ENCODE measurements at places on chromosomes 1 and 21.

DNA sequence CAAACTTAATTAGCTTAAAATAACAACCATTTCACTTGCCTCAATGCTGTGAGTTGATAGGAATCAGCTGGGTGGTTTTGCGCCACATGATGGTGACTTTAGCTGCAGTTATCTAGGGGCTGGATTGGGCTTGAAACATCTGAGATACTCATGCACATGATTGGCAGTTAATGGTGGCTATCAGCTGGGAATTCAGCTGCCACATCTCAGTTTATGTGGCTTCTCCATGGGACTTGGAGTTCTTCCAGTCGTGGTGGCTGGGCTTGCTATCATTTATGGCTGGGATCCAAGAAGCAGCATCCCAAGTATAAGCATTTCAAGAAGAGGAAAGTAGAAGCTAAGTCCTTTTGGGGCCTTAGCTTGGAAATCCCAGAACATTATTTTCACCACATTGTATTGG lies 36.4 kb downstream of the PDC start:
- DNase-seq: no peak

DNA sequence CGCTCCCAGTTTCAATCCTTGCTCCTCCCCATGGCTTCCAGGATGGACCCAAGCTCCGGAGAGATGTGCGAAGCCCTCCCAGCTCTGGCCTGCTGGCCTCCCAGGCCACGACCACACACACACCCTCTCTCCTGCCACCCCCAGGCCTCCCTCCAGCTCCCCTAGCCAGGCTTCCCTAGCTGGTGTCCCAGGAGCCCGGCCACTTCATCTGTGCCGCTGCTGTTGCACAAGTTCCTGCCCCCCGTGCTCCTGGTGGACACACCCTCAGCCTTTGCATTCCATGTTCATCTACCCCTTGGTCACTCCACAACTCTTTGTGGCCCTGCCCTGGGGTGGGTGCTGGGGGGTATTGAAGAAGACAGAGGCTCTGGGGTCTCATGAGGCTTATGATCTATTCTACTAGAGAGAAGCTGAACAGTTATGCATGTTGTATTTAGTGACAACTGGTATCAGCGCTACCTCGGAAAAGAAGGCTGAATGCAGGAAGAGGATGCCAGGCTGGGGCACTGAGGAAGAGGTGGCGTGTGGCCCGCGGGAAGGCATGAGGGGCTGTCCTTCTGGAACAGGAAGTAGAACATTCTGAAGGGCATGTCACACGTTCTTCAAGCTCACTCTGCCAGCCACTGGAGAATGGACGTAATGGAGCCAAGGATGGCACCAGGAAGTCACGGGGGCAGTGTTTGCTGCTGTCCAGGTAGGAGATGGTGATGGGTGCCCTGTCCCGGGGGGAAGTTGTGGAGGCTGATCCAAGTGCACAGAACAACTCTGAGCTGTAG lies 172.4 kb downstream of the PSMG1 start:
- no peak for DNase-seq

GRCh38 chr1:59005491-59006288 lies 221.8 kb upstream of the JUN start:
- no peak for DNase-seq

GRCh38 chr1:228332797-228333738 lies 73.6 kb downstream of the TRIM11 start:
- no peak for DNase-seq

DNA sequence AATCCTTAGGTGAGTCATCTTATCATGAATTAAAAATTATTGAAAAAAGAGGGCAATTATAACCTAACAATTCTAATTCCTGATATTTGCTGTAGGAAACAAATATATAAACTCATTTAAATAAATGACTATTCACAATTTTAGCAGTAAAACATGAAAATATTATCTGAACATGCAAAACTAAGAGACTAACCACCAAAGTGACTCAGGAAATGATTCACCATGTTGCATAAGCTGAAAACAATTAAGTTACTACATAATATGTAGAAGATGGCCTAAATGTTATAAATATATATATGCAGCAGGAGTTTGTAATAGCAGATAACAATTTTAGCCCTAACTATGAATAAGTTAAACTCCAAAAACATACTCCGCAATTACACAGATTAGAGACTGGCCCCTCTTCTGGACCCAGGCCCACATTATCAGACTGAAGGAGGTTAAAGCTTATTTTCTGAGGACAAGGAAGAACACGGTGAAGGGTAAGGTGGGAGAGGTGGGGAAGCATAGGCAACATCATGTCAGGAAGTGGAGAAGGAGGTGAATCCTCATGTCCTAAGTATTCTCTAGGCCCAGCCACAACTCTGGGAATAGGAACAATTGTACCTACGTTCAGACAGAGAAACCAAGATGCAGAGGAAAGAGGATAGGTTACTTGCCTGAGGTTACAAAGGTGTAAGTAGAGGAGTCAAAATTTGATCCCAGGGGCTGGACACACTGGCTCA lies 15.6 kb upstream of the AIM2 start:
- DNase-seq: no peak

DNA sequence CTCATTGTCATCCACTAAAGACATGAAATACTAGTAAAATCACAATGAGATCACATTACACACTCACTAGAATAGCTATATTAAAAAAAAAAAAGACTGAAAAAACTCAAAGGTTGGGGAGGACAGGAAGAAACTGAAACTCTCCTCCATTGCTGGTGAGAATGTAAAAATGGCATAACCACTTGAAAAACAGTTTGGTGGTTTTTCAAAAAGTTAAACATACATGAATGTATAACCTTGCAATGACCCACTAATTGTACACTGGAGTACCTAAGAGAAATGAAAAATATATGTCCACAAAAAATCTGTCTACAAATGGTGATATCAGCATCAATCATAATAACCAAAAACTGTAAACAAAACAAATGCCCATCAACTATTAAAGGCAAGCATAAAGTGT lies 44.0 kb downstream of the NRIP1 start:
- DNase-seq: no peak

DNA sequence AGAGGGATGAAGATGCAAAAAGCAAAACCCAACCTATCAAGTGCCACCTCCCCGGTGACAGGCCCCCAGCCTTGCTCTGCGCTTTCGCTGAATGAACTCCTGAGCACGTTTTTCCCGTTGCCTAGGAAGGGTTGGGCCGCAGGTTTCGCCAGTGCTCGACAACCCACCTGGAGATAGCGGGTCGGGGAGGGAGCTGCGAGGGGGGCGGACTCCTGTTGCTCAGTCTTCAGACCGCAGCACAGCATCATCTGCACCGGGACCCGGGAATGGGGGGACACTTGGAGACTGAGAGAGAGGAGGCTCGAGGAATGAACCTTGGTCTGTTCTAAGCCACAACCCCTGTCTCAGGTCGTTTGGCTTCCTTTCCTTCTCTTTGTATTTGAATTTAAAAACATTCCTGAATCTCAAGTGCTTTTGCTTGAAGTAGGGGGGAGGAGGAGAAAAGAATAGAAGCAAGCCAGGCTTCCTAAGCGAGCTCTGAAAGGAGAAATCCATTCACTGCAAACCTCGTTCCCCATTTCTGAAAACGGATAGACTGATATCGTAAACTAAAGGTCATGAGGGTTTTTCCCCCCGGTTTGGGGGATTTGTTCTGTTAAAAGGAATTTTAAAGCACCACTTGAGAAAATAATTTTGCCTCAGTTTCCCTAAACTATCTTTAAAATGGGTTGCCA lies 1.2 kb downstream of the AK5 start:
- peak; percentile 16 for DNase-seq

GRCh38 chr1:38898653-38899230 lies 17.4 kb upstream of the GJA9 start:
- no peak for DNase-seq

- no peak for DNase-seq
These were observed 112.1 kb downstream of the TNFSF18 start for GRCh38 chr1:172938681-172939080.

GRCh38 chr1:43910343-43910742 lies 23.3 kb upstream of the ARTN start:
- DNase-seq: no peak

DNA sequence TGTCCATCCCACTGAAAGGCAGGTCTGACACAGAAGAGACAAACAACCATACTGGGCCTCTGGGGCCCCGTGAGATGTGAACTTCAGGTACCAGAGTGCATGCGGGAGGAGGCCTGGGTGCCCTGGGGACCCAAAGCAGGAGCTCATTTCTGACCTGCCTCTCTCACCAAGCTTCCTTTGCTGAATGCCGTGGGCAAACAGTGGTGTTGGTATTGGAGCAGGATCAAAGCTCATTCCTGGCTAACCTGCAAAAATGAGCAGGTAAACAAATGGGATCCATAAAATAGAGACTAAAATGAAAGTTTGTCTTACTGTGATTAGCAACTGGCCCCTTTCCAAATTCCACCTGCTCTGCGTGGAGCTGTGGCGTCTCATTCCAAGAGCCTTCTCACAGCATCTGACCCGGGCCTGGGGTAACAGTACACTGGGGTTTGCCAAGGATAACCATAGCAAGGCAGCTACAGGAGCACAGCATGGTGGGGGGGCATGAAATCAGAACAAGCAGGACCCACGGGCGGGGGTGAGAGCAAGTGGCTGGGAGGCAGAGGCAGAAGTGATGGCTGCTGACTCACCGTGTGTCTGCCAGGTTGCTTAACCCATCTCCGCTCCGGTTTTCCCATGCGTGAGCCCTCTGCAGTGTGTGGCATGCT lies 103.6 kb downstream of the KIF26B start:
- no peak for DNase-seq

GRCh38 chr1:200081151-200081968 lies 53.9 kb downstream of the NR5A2 start:
- no peak for DNase-seq

- no peak for DNase-seq
These were observed 55.5 kb upstream of the PSEN2 start for GRCh38 chr1:226814751-226815537.

GRCh38 chr1:229535230-229535629 lies 23.3 kb downstream of the ABCB10 start:
- no peak for DNase-seq

- no peak for DNase-seq
These were observed 62.9 kb upstream of the SYT6 start for GRCh38 chr1:114216431-114217173.

- DNase-seq: no peak
These were observed 123.5 kb upstream of the MAGI3 start for GRCh38 chr1:113266788-113267187.

DNA sequence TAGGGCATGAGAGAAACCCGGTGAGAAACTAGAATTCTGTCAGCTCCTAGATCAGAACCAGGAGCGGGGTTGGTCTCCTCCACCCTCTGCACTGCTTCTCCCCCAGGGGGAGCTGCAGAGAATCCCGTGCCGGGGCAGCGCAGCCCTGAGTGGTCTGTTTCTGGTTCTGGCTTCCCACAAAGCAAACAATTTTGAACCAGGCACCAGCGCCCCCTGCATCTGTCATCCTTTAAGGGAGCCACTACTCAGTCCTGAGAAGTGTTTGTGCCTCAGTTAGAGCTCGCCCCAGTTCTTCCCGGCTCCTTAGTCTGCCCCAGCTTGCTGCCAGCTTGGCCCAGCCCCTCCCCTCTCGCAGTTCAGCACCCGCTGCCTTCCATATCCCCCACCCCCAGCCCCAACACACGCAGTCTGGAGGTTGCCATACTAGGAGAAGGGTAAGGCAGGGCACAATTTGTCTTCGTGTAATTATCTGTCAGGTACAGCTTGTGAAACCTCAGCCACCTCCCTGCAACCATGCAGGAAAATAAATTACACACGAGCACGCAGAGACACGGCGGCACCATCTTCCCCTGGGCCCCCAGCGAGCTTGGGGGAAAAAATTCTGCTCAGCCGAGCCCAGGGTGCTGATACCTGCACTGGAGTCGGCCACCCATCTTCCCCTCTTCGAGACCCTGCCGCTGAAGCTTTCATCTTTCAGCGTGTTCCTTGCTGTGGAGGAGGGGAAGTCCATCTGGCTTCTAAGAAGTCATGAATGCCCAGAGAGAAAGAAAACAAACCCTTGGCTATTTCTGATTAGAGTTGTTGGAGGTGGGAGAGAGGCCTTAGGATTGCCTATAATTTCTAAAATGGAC lies 62.6 kb upstream of the CD1D start:
- peak; percentile 35 for DNase-seq

- DNase-seq: no peak
These were observed 197.4 kb downstream of the ADGRL2 start for GRCh38 chr1:81998165-81998564.

DNA sequence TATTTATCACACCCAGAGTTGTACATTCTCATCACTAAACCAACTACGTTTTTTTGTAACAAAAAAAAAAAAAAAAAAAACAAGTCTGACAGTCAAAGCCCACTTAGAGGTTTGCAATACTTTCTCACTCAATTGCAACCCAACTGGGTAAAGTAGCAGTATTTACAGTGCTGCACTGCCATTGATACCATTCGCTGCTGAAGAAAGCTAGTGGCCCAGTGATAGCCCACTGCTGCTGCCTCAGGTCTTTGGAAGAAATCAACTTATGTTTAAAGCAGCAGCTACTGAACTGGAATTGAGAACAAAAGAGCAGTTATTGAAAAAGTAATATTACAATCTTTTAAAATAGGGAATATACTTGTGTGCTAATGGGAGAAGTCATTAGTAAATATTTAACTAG lies 2.7 kb downstream of the HNRNPU start:
- DNase-seq: no peak

DNA sequence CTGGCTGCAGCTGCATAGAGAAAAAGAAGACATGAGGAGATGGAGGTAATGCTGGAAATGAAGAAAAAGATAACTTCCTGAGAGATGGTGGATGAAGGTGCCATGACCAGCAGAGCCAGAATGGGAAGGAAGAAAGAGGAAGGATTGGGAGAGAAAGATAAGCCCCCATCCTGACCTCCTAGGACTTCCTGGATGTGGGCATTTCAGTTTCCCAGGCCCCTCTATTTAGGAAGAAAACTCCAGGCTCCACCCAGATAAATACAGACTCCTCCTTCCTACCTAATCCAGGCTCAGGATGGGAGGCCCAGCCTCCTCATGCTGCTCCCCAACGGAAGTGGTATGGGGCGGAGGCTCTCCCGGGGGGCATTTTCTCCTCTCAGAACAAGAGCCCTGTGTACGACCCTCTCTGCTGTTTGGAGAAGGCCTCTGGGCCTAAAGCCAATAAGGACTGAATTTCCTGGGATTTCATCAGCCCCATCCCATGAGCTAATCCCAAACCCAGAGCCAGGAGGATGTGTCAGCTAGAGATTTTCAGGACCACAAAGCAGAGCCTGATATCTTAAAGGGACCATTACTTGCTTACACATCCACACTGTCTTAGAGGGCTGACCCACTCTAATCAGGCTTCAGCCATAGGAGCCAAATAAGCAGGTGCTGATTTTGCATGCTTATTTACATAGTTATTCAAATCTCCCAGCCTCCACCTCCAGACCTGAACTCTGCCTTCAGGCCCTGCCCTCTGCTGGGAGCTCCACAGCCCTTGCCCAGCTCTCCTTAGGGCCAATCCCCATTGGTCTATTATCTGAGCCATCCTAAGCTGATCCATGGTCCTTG lies 5.1 kb upstream of the ARHGEF2 start:
- no peak for DNase-seq

- no peak for DNase-seq
These were observed 1.8 kb downstream of the PLPP3 start for GRCh38 chr1:56577406-56578137.

DNA sequence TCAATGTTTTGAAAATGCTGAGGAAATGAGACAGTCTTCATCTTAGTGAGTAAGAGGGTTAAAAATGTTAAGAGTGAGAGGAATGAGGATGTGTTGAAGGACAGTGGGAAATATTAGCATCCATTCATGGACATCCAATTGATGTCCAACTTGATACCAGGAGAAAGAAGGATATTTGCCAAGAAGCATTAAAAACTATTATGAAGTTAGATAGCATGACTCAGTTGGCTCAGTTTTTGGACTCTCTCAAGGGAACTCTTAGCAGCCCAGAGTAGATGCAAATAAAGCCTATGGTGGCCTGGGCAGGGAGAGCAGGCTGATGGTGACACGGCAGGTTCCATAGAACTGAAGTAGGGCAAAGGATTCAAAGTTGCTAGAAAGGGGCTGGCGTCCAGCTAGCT lies 171.0 kb downstream of the ZZZ3 start:
- no peak for DNase-seq

Data from activated naive CD8-positive, alpha-beta T cell treated with anti-CD3 and anti-CD28 coated beads, Interleukin-2, amount 50 U/mL, for 24 hours (primary cell).